ENCODE measurements at places on chromosomes 12 and 14.

DNA sequence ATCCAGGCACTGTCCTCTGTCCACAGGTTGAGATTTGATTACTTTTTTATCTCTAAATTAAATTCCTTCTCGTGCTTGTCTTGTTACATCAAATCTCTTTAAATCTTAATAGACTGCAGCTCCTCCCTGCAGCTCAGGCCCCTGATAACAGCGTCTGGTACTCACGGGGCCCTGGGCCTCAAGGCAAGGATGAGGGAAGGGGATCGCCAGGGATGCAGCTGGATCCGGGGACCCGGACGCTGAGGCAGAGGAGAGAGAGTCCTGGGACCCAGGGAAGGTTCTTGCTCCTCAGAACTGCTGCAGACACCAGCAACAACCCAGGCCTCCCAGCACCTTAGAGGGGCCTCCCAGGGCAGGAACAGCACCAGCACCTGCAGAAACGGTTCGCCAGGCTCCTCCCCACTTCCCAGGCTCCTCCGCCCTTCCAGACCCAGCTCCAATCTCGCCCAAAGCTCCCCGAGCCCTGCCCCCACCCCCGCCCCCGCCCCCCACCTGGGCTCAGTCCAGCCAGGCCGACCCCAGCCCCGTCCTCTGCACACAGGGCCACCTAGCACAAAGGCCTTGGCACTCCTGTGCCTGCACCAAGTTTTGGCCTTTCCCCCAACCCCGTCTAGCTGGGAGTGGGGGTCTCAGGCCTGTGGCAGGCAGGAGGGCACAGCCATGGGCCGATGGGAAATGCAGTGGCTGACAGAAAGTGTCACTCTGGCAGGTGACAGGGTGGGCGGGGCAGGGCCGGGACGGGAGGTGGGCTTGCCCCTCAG is 60.3 kb upstream of the GALNT9 start:
- peaks cover 48% of the 10 kb centered on the region for H3K27me3 ChIP-seq
- no peaks in the 10 kb centered on the region for H3K4me1 ChIP-seq
- H3K27ac ChIP-seq: no peak overlapping the region
- H3K36me3 ChIP-seq: no peaks in the 10 kb centered on the region
- H3K4me3 ChIP-seq: no peak overlapping the region
- no peak for DNase-seq

DNA sequence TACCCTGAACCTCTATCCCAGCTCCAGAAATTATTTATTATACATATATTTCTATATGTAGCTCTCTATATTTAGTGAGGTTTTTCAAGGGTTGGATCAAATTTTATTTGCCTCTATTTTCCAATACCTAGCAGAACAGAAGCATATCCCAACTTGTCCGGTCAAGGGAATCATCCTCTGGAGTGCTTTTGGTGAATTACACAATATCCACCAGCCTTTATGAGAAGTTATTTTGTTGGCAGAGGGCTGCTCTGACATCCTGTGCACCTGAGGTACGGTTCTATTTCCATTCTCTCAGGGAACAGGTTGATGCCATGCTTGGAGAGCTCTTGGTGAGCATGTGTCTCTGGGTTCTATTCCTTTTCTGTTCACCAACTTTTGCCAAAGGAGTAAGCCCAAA is 1056.4 kb downstream of the GALC start:
- H3K27me3 ChIP-seq: no peaks in the 10 kb centered on the region
- no peak overlapping the region for H3K4me3 ChIP-seq
- H3K36me3 ChIP-seq: no peaks in the 10 kb centered on the region
- H3K4me1 ChIP-seq: peaks cover 16% of the 10 kb centered on the region
- no peak for DNase-seq

- no peak for DNase-seq
- no peaks in the 10 kb centered on the region for H3K36me3 ChIP-seq
- H3K4me1 ChIP-seq: no peaks in the 10 kb centered on the region
- no peaks in the 10 kb centered on the region for H3K27me3 ChIP-seq
- H3K27ac ChIP-seq: no peak overlapping the region
- no peak overlapping the region for H3K4me3 ChIP-seq
Observed at GRCh38 chr14:98997526-98998205, 274.3 kb downstream of the BCL11B start.

DNA sequence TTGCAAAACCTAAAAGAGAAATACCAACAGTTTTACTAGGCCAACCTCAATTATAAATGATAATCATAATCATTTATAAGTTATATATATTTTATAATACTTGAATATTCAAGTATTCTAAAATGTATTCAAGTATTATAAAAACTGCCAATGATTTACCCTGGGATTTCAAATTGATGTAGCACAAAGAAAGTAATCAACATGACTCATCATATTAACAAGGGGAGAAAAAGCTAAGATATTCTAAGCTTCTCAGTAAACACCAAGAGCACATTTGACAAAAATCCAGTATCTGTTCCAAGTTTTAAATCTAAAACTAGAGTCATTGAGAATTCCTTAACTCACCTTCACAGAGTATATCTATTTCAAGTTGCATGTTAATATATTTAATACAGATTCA is 56.1 kb downstream of the CAPZA3 start:
- H3K36me3 ChIP-seq: no peaks in the 10 kb centered on the region
- no peak for DNase-seq
- H3K4me3 ChIP-seq: no peak overlapping the region
- no peaks in the 10 kb centered on the region for H3K4me1 ChIP-seq

DNA sequence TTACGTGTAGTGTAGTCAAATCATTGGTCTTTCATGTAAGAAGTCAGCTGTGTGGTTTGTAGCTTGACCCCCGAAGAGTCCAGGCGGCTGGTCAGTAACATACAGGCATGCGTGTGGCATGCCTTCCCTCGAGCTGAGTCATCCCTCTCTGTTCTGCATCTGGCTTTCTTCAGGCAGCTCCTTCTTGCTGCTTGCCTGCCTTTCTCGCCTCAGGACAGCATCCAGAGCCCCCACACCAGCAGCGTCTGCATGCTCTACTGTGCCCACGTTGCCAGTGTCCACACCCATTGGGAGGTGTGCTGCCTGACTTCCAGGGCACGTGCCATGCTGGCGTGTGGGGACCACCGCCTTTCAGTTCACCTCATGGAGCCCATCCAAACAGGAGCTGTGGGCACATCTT is 96.8 kb downstream of the EP400 start:
- no peak for DNase-seq
- no peak overlapping the region for H3K27ac ChIP-seq
- peaks cover 67% of the 10 kb centered on the region for H3K36me3 ChIP-seq
- peaks cover 19% of the 10 kb centered on the region for H3K4me1 ChIP-seq
- H3K4me3 ChIP-seq: no peak overlapping the region

DNA sequence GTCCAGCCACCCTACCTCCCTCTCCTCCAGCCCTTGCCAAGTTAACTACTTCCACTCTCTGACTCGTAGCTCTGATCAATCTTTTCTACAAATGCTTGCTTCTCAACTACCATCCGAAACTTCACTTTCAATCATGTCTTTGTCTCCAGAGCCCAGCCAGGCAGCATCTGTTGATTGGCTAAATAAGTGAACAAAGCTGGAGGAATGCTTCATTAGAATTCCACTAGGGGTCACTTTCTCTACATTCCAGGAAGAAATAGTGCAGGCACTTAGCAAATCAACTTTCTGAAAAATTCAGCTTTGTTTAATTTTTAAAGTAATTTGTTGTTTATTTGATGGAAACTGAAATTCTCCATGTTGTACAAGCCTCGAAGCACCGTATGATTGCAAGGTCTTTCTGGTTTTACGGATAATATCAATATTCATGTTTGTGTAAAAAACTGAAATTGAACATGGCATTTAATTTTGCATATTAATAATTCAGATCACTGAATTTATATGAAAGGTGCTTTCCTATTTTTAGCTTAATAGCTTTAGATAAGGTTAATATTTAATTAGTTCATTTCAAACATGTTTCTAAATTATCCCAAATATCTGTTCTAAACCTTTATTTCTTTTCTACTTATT is 32.4 kb upstream of the HELB start:
- no peaks in the 10 kb centered on the region for H3K4me1 ChIP-seq
- H3K36me3 ChIP-seq: no peaks in the 10 kb centered on the region
- DNase-seq: peak; percentile 67
- no peak overlapping the region for H3K4me3 ChIP-seq
- H3K27ac ChIP-seq: no peak overlapping the region
- no peaks in the 10 kb centered on the region for H3K27me3 ChIP-seq

DNA sequence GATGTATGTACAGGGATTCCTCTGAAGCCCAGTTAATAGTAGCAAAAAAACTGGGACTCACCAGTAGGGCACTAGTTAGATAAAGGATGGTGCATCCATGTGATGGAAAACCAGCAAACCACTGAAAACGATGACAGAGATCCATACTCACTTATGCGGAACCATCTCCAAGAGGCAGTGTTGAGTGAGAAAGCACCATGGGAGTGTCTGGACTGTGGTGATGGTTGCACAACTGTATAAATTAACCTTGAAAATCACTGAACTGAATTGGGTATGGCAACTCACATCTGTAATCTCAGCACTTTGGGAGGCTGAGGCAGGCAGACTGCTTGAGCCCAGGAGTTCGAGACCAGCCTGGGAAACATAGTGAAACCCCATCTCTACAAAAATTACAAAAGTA is 53.6 kb upstream of the ZFP36L1 start:
- H3K27me3 ChIP-seq: no peaks in the 10 kb centered on the region
- DNase-seq: peak; percentile 9
- no peaks in the 10 kb centered on the region for H3K36me3 ChIP-seq
- H3K4me1 ChIP-seq: no peaks in the 10 kb centered on the region
- no peak overlapping the region for H3K4me3 ChIP-seq

DNA sequence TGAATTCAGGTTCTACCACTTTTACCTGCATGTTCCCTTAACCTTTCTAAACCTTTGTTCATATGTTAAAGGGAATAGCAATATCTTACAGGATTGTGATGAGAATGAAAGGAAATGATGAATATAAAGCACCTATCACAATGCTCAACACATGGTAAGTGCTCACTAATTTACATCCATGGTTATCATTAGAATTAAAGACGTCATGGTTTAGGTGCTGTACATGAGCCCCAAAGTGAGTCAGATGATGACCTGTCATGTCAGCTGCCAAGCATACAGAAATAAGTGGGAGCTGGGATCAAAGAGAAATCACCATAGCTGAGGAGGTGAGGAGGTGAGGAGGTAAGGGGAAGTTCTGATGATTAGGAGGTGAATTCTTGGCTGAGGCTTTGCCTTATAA is 135.9 kb upstream of the ATP2B1 start:
- DNase-seq: no peak
- H3K27me3 ChIP-seq: no peaks in the 10 kb centered on the region
- no peaks in the 10 kb centered on the region for H3K4me1 ChIP-seq
- no peaks in the 10 kb centered on the region for H3K36me3 ChIP-seq
- no peak overlapping the region for H3K27ac ChIP-seq

DNA sequence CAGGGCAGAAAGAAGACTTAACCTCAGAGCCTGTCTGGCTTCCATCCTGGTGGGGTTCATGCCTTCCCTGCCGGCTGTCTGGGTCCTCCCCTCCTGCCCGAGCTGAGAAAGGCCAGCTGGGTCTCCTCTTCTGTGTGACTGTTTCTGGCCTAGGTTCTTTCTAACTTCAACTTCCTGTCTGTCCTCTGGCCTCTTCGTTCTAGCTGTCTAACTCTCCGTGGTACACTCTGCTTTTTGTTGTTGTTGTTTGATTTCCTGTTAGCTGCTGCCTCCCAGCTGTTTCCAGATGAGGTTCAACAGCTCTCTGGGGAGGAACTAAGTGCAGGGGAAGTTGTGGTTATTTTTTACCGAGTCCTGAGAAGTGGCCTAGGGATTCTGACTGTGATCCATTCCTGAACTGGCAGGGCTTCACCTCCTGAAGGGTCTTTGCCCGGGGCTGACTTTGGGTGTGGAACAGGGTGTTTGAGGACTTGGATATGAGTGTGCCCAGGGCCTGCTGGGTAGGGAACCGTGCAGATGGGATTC is 3.2 kb downstream of the MLXIP start:
- H3K4me1 ChIP-seq: peaks cover 30% of the 10 kb centered on the region
- no peaks in the 10 kb centered on the region for H3K36me3 ChIP-seq
- peak overlapping the region; percentile 4 for H3K4me3 ChIP-seq
- no peaks in the 10 kb centered on the region for H3K27me3 ChIP-seq

DNA sequence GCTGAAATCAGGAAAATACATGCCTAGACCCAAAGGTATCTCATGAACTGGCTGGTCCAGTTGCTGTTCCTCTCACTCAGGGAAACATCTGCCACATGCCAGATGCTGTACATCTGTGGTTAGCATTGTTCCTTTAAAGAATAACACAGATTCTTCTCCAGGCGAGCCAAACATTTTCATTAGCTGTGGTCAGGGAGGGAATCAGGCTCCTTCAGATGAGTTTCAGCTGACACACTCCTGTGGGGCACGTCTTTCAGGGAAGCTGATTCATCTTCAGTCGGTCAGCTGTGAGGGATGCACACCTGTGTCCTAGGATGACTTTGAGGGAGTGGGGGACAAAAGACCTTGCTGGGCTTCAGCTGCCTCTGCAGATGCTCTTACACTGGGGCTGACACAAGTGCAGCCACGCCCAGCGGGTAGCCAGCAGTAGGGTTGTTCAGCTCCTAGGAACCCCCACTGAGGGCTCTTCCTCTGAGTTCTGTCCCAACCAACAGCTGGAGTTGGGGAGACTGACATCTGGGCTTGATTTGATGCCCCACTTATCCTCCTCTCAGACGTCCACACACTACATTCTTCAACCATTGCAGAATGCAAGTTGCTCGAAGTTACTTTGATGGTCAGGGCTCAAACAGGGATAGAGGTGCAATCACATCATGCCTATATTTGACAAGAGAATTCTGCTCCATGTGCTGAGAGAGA is 155.0 kb downstream of the NUAK1 start:
- H3K36me3 ChIP-seq: no peaks in the 10 kb centered on the region
- H3K4me1 ChIP-seq: no peaks in the 10 kb centered on the region
- no peak for DNase-seq
- H3K27me3 ChIP-seq: no peaks in the 10 kb centered on the region

GRCh38 chr14:79137045-79137430 is 966.9 kb downstream of the NRXN3 start:
- no peaks in the 10 kb centered on the region for H3K36me3 ChIP-seq
- DNase-seq: no peak
- peaks cover 6% of the 10 kb centered on the region for H3K4me1 ChIP-seq
- no peak overlapping the region for H3K4me3 ChIP-seq

- no peak overlapping the region for H3K27ac ChIP-seq
- H3K4me3 ChIP-seq: no peak overlapping the region
- H3K36me3 ChIP-seq: no peaks in the 10 kb centered on the region
- no peaks in the 10 kb centered on the region for H3K4me1 ChIP-seq
- no peak for DNase-seq
Observed at GRCh38 chr12:129819391-129819790, 84.4 kb downstream of the TMEM132D start.

DNA sequence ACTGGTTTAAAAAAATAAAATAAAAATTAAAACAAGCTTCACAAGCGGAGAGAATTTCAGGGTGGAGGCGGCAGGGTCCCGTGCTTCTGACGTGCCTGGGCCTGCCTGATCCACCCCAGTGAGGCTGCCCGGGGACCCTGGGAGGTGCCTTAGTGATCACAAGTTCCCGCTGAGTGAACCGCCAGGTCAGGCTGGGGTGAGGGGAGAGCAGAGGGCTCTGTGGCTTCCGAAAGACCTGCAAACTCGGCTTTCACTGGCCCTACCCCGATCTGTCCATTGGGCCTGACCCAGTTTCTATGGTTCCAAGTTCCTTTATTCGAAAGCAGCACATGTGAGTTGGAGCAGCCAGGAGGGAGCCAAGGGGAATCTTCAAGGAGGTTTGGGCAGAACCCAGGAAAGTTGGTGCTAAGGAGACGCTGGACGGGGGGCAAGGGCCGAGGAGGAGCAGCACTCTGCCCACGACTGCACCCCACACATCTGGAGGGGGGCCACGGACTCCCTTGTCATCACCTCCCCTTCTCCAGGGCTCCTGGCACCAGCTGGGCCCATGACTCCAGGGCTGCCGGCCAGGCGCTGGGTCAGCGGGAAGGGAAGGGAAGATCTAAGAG is 12.9 kb downstream of the MMP14 start:
- H3K4me3 ChIP-seq: no peak overlapping the region
- peak overlapping the region; percentile 77 for H3K27ac ChIP-seq
- H3K4me1 ChIP-seq: peaks cover 25% of the 10 kb centered on the region
- H3K27me3 ChIP-seq: no peaks in the 10 kb centered on the region
- H3K36me3 ChIP-seq: peaks cover 19% of the 10 kb centered on the region

All from A673 (cell line).